CD4-positive, alpha-beta T cell treated with Interferon gamma for 1 hour (primary cell): ENCODE measurements at places on chromosomes 11 and 22.

DNA sequence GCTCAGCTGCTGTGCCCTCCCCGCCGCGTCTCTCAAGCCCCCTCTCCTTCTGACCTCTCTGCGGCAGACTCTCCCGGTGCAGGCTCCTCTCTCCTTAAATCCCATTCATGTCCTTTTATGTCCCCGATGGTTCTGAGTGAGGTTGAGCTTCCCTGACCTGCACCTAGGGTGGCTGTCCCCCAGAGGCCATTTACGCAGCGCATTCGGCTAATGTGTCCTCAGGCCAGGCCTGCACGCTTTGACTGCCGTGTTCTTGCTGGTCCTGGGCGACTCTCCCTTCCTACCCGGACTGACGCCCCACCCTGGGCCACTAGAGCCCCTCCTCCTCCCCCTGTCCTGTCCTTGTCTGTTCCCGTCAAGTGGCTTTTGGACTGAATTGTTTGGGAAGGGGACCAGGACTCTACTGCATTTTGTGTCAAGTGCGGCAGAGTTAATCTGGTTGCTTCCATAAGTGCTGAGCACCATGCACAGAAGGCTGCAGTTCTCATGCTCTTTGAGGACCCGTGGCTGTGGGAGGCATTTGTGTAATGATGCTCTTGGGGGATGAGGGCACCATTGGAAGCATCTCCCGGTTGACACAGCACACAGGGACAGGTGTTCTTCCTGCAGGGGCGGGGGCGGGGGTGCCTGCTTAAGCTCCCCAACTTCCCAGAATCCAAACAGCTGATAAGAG is 37.1 kb downstream of the IGHMBP2 start:
- no peak for DNase-seq

DNA sequence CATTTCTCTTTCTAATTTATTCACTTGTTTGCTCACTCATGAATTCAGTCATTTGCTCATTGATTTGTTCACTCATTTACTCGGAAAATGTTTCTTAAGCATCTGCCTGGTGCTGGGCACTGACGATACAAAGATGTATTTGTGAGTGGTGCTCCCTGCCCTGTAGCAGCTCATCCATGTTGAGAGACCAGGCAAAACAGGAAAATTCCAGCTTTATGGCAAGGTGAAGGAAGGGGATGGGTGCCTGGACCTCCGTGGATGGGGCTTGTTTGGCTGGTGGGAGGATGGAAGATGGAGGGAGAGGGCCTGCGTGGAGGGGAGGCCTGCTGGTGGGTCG is 53.1 kb downstream of the TBC1D22A start:
- DNase-seq: no peak

DNA sequence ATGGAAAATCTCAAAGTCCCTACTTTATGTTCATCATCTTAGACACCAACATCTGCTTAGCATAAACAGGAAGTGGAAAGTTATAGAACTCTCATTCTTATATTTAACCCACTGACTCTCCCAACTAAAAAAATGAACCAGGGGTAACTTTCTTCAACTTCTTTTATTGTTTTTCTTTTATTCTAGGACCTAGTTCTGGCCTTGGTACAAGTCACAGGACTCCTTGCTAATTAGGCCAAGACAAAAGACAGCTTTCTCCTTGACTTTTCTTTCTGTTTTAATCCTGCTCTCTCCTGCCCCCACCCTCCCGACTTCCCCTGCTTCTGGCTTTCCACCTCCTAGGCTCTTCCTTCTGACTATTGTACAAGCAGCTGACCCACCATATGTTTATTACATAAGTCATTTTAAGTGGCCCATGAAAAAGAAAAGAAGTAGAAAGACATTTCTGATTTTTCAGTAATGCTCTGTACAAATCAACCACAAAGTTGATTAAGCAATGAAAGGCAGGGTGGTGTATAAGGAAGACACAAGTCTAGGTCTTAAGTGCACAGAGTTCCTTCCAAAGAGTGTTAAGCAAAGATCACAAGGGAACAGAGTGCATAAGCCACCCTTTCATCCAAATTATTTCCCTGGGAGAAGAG is 18.3 kb downstream of the JAML start:
- no peak for DNase-seq

DNA sequence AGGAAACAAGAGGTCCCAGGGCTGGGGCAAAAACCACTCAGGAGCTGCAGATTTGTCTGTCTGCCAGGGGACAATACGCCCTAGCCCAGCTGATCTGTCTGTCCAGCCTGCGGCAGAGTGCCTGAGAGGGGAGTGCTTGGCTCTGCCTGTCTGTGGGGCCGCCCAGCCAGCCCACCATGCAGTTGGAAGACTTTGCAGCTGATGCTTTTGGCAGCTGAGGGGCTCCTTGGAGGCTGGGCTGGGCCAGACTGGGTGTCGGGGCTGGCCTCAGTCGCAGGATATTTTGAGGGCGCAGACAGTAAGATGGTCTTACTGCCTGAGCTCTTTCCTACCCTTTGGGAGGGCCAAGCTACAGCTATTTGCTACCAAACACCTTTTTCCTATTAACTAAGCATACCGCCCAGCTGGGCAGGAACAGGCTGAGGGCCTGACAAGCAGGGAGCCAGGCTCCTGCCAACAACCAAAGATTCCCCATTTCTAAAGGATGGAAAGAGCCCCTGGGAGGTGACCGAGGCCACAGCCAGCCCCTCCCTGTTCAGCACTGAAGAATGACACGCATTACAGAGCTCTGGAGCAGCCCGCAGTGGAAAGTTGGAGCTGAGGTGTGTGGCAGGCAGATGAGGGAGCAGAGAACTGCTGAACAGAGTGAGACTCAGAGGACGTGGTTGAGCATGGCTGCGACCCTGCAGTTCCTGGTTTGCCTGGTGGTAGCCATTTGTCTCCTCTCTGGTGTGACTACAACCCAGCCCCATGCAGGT is at the start of gene FAM180B:
TSS of gene FAM180B (plus strand) at position 581 of the 758 bp plus-strand sequence. CDS start at position 672, 91 bp downstream.
- DNase-seq: no peak
